CD4-positive, alpha-beta T cell treated with Interleukin-12 subunit alpha and Interleukin-12 subunit beta, for 1 hour (primary cell): ENCODE measurements at places on chromosomes 6 and 20.

- no peak for DNase-seq
Observed at GRCh38 chr20:1876975-1877608, 18.1 kb upstream of the SIRPA start.

GRCh38 chr20:49885558-49886332 is 29.6 kb downstream of the SPATA2 start:
- no peak for DNase-seq

DNA sequence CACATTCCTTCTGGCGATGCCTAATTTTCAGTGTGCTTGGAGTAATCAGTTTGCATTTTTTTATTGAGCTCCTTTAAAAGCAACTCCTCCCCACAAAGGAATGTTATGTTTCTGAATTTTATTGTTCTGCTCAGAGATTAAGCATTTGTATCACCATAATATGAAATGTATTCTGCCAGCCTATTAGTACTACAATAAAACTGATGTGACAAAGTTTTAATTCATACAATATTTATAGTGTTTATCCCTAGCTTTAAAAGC is 236.9 kb upstream of the ASCC3 start:
- DNase-seq = no peak

- DNase-seq = no peak
Observed at GRCh38 chr20:40207655-40208054, 481.4 kb downstream of the MAFB start.

GRCh38 chr20:36313476-36313875 is 7.3 kb downstream of the DLGAP4 start:
- DNase-seq = no peak
